Activated naive CD8-positive, alpha-beta T cell treated with anti-CD3 and anti-CD28 coated beads, Interleukin-2, amount 10 ng/mL, durations not matched to agents 7 days and 5 days (primary cell): ENCODE measurements at places on chromosomes 11 and 22. TPM values are rescaled to one million over a fixed set of nuclear protein-coding genes. Genes with fewer than 3 reads are reported as not detected.
A peak's percentile ranks its signal among the peaks of the same experiment; 100 is the strongest.

GRCh38 chr11:122089111-122089510, 26.9 kb downstream of the BLID start:
- H3K27ac ChIP-seq, result no peak overlapping the region
- peaks cover 2% of the 10 kb centered on the region for H3K27me3 ChIP-seq

ZDHHC8 gene
- total RNA-seq, result 66.9 TPM

DNA sequence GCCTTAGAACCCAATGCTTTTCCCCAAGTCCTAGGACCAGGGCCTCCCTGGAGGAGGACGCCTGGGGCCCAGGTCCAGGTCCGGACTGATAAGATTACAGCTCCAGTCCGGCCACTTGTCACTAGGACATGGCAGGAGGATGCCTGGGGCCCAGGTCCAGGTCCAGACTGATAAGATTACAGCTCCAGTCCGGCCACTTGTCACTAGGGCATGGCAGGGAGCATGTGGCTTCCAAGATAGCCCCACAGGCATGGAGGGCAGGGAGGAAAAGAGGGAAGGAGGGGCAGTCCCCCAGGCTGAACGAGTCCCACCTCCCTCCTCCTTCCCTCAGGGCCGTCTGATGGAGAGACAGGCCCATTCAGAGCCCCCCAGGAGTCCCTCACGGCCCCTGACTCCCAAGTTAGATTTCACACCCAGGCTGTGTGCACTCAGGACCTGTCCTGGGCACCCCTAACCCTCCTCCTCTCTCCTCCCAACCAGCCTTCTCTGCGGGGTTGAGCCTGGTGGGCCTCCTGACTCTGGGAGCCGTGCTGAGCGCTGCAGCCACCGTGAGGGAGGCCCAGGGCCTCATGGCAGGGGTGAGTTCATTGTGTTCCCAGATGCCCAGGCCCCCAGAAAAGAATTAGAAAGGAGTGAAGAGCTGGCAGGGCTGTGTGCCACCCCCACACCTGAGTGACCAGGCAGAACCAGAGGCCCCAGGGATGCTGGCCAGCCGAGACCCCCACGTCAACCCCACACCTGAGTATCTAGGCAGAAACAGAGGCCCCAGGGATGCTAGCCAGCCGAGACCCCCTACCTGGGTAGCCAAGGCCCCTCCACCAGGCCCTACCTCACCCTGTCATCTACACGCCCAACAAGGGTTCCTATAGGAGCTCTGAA, 2.1 kb downstream of the TSPAN32 start:
- peak overlapping the region; percentile 98 for H3K27ac ChIP-seq
- DNase-seq, result peak; percentile 39
- no peaks in the 10 kb centered on the region for H3K27me3 ChIP-seq
- peaks cover 28% of the 10 kb centered on the region for H3K4me1 ChIP-seq
- peaks cover 9% of the 10 kb centered on the region for H3K36me3 ChIP-seq
- peak overlapping the region; percentile 100 for H3K4me3 ChIP-seq

GRCh38 chr11:65712633-65713076, 603 bp downstream of the KAT5 start:
- no peaks in the 10 kb centered on the region for H3K27me3 ChIP-seq
- peaks cover 22% of the 10 kb centered on the region for H3K36me3 ChIP-seq
- no peak for DNase-seq
- H3K4me1 ChIP-seq, result peaks cover 25% of the 10 kb centered on the region
